ENCODE measurements at places on chromosomes 13 and 19.

GRCh38 chr13:78603240-78603957 is at the start of gene POU4F1:
TSS of gene POU4F1 (minus strand) at chr13:78603552. CDS start at chr13:78603326, 226 bp downstream.
- no peak for DNase-seq
- no peaks in the 10 kb centered on the region for H3K36me3 ChIP-seq
- H3K4me1 ChIP-seq, result peaks cover 23% of the 10 kb centered on the region

DNA sequence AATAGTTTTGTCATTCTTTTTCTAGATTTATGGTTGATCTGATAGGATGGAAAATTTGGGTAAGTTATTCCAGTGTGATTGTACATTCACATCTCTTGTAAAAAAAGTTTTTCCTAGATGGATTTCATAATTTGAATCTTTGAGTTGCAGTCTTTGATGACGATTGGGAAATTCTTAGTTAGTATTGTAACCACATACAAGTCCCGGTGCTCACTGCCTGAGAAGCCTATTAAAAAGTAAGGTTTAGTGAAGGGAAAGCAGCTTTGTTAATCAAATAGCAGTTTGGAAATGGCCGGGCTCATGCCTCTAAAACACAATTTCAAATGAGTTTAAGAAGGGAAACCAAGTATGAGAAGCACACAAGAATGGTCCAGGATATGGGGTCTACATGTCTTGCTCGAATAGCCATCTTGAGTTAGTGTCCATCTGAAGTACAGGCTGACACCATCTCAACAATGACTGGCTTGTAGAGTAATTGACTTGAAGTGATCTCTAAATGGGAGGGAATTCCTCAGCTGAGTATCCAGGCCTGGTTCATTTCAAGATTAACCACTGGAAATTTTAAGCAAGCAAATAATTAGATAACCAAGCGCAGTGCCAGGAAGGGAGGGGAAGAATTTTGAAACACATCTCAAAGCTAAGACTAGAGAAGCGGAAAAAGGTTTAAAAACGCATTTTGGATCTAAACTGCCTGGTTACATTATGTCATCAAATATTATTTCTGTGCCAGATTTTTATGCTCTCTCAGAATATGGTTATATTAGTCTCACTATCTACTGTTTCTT is 1145.6 kb upstream of the MIR17HG start:
- H3K4me3 ChIP-seq, result no peak overlapping the region
- H3K4me1 ChIP-seq, result no peaks in the 10 kb centered on the region
- no peak for DNase-seq
- no peaks in the 10 kb centered on the region for H3K27me3 ChIP-seq
- H3K36me3 ChIP-seq, result no peaks in the 10 kb centered on the region
- H3K27ac ChIP-seq, result no peak overlapping the region

DNA sequence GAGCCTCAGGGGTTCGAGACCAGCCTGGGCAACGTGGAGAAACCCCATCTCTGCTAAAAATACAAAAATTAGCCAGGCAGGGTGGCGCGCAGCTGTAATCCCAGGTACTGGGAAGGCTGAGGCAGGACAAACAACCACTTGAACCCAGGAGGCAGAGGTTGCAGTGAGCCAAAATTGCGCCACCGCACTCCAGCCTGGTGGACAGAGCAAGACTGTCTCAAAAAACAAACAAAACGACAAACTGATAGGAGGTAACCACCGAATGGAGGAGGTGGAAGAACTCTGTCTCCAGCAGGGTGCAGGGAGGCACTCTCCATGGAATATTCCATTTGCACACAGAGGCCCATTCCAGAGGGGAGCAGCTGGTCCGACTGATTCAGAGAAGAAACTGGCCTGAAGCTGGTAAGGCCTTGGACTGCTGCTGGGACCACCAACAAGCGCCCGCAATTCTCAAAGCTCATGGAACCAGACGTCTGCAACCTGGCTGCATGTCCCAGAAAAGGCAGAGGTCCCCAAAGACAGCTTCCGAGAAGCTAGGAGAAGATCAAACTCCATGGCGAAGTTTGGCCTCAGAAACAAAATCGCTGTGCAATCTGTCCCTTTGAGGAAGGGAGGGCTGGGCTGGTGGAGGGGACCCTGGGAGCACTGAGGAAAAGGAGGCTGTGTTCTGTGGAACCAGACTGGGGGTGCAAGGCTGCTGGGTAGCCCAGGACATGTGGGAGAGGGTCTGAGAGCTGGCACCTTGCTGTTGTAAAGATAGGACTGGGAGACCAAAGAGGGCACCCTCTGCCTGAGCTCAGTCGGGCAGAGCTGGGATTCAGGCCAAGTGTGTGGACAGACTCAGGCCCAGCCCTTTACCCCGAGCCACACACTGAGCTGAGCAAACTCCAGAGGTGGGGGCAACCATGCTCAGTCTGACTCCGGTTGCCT is 35.2 kb downstream of the SLC25A42 start:
- no peak for DNase-seq
- H3K36me3 ChIP-seq, result peaks cover 9% of the 10 kb centered on the region
- H3K27ac ChIP-seq, result no peak overlapping the region
- H3K4me1 ChIP-seq, result no peaks in the 10 kb centered on the region

- H3K36me3 ChIP-seq, result peaks cover 49% of the 10 kb centered on the region
- DNase-seq, result no peak
- H3K27me3 ChIP-seq, result no peaks in the 10 kb centered on the region
- no peaks in the 10 kb centered on the region for H3K4me1 ChIP-seq
- no peak overlapping the region for H3K27ac ChIP-seq
Measured at GRCh38 chr19:7981199-7981598, 24.2 kb downstream of the ELAVL1 start.

- DNase-seq, result no peak
- no peaks in the 10 kb centered on the region for H3K36me3 ChIP-seq
- H3K4me1 ChIP-seq, result no peaks in the 10 kb centered on the region
- no peak overlapping the region for H3K4me3 ChIP-seq
- no peak overlapping the region for H3K27ac ChIP-seq
Measured at GRCh38 chr19:50266896-50267295, 62.3 kb downstream of the KCNC3 start.

Measured in thoracic aorta (tissue), 2 donors.